ENCODE measurements at places on chromosomes 16 and 17.

GRCh38 chr17:8832711-8833352, 33.7 kb upstream of the MFSD6L start:
- no peak for DNase-seq

GRCh38 chr17:57106107-57106835, 21.2 kb downstream of the AKAP1 start:
- DNase-seq, result no peak

DNA sequence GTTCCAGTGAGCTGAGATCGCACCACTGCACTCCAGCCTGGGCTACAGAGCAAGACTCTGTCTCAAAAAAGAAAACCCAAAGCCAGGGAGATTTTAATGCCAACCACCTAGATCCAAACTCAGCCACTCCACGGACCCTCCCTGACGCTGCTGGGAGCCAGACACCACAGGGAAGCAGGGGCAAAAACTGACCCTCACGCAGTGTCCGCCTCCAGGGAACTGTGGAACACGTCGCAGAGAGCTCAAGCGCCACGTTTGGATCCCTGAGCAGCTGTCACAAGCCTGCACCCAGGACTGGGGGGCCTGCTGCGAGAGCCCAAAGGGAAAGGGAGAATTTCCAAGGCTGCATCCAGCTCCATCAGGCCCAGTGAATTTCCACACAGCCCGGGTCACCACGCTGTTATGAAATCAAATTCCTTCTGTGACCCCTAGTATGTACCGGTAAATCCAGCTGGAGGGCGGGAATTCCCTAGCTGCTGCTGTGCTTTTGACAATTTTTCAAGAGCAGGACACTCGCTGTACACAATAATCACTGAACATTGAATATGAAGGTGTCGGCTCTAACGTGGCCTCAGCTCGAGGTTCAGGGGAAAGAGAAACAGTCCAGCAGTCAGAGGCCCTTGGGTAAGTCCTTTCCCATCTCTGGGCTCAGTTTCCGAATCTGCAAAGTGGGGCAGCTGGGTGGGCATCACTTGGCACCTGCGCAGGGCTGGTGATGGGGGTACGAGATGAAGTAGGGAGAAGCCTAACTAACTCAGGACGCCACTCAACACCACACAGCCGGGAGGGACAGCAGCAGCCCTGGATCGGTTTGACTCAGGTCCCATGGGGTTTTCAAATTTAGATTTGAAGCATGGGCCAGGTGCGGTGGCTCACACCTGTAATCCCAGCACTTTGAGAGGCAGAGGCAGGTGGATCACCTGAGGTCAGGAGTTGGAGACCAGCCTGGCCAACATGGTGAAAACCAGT, 8.6 kb downstream of the CARHSP1 start:
- DNase-seq, result no peak

DNA sequence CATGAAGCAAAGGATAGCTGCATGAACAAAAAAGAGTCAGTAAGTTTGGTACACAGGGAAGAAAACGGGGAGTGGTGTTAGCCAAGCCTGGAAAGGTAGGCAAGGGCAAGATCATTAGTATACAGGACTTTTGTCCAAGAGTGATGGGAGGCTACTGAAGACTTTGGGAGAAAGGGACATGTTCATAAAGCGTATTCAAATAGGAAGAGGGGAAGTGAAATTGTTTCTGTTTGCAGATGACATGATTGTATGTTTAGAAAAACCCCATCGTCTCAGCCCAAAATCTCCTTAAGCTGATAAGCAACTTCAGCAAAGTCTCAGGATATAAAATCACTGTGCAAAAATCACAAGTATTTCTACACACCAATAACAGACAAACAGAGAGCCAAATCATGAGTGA, 19.4 kb downstream of the CDYL2 start:
- DNase-seq, result no peak

- no peak for DNase-seq
Observed at GRCh38 chr16:71352963-71353460, 5.5 kb upstream of the CALB2 start.

DNA sequence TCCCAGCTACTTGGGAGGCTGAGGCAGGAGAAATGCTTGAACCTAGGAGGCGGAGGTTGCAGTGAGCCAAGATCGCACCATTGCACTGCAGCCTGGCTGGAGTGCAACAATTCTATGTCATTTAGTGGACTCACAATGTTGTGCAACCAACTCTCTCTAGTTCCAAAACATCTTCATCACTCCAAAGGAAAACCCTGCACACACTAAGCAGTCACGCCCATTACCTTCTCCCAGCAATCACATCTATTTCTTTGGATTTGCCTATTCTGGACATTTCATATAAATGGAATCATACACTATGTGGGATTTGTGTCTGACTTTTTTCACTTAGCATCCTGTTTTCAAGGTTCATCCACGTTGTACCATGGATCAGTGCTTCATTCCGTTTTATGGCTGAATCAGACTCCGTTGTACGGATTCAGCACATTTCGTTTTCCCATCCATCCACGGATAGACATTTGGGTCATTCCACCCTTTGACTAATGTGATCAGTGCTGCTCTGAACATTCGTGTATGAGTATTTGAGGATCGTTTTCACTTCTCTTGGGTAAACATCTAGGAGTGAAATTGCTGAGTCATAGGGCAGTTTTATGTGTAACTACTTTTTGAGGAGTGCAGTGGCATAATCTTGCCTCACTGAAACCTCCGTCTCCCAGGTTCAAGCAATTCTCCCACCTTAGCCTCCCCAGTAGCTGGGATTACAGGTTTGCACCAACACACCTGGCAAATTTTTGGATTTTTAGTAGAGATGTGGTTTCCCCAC, 45.4 kb upstream of the EMP2 start:
- DNase-seq, result no peak

DNA sequence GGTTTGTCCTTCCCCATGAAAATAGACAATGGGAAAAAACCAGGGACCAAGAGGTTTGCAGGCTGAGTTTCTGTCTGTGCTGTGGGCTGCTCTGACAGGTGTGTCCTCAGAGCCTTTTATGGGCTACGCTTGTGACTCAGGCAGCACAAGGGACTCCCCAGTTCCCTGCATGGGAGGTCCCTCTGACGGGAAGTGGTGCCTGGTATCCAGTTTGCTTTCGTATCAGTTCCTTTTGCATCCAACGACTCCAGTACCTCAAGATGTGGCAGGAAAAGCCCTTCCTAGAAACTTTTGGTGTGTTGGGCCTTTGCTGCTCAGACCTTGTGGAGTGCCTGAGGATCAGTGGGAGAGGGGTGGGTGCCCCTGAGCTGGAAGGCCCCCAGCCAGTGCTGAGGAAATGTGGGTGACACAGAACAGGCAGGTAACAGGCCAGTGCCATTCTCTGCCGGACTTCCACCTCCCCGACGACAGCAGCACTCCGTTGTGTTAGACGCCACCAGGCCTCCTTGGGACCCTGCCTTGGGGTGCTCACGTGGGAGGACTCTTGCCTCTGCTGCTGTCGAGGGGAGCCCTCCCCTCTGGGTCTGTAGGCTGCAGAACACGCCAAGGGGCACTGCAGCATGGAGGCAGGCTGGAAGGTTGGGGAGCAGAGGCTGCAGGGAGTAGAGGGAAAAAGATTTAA, 38.4 kb upstream of the IRF8 start:
- DNase-seq, result no peak

GRCh38 chr17:44308865-44309264, 464 bp downstream of the RUNDC3A start:
- DNase-seq, result no peak

GRCh38 chr16:31529937-31530312, 2.2 kb downstream of the AHSP start:
- DNase-seq, result no peak

GRCh38 chr16:1107141-1107540, 11.1 kb upstream of the C1QTNF8 start:
- no peak for DNase-seq

Measured in CD4-positive, alpha-beta T cell treated with Interleukin-15 for 1 hour (primary cell).